T-helper 17 cell (primary cell): ENCODE measurements at places on chromosomes 7 and 10.

GRCh38 chr10:86440874-86441843, 74.6 kb upstream of the GRID1 start:
- DNase-seq: no peak

GRCh38 chr7:54831046-54831643, 72.1 kb upstream of the SEC61G start:
- DNase-seq: no peak

- DNase-seq: no peak
Observed at GRCh38 chr7:70082099-70082611, 483.9 kb downstream of the AUTS2 start.

- DNase-seq: no peak
Observed at GRCh38 chr7:125814100-125814499, 884.5 kb upstream of the POT1 start.

- DNase-seq: no peak
Observed at GRCh38 chr10:97074256-97075145, 111.3 kb downstream of the SLIT1 start.

GRCh38 chr7:97012365-97013133, 7.2 kb downstream of the DLX6 start:
- no peak for DNase-seq

DNA sequence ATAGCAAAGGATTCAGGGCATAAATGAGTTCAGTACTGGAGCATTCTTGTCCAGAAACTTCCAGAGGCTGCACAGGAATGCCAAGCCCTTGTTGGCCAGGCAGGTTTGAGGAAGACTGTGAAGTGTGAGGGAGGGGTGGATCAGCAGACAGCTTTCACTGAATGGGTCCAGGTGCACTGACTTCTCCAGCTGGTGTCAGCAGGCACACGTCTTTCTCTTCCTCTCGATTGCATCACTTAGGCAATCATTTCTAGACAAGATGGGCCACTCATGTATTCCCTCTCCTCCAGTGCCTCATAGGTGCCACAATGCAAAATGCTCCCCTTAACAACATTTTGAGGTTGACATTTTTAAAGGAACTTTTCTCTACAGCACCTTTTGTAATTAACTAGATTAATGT, 15.6 kb upstream of the PLEKHS1 start:
- DNase-seq: no peak

DNA sequence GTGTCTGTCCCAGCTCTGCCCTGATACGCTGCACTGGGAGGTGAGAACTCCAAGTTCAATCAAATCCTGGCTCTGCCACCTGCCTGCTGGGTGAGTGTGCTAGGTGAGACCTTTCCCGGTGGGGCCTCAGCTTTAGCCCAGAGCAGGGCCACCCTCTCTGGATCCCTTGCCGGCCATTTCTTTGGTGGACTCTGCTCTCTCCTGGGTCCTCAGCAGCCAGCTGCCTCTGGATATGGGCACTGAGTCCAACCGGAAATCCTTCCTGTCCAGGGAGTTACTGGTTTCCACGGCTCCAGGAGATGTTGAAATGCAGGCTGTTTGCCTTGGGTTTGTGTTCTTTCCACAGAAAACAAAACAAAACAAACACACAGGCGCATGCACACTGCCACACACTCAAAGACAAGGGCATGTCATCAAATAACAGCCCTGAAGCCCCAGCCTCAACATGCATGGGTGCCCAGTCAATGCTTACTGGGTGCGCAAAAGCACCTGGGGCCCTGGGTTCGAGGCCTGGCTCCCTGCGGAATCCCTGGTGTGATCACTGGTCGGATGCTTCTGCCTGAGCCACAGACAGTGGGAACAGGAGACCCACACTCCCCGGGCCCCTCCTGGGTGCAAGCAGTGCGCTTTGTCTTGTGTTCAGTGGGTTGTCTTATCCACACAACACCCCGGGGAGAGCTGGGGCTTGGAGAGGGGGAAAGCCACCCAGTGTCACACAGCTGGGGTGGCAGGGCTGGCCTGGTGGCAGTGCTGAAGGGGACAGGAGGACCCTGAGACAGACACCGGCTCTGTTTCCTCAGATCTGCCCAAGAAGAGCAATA, 33.1 kb downstream of the PPIF start:
- no peak for DNase-seq

- DNase-seq: no peak
Observed at GRCh38 chr10:129275886-129276285, 191.2 kb upstream of the MGMT start.

- no peak for DNase-seq
Observed at GRCh38 chr7:1365846-1366245, 93.4 kb downstream of the MICALL2 start.

GRCh38 chr10:129766611-129767550, 197.2 kb downstream of the EBF3 start:
- no peak for DNase-seq

DNA sequence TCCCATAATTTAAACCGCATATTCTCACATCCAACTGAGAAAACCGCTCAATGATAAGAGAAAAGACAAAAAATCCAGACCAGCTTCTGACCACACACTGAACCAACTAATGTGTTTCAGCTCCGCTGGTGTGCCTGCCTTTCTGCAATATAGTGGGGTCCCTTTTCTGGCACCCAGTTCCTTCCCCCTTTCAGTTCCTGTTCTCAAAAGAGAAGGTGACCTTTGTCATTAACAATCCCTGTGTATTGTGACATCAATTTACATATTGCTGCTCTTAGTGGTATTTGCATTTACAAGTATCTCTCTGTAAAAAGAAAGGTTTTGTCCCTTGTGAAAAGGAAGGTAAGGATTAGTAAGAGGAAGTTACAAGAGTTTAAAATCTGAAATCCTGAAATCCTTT, 1.4 kb downstream of the PPP1R17 start:
- no peak for DNase-seq
